Mesothelial cell of epicardium (in vitro differentiated cells): ENCODE measurements at places on chromosomes 11 and 22. TPM values are rescaled to one million over a fixed set of nuclear protein-coding genes. Genes with fewer than 3 reads are reported as not detected.
A peak's percentile ranks its signal among the peaks of the same experiment; 100 is the strongest.

CASP12 gene
- total RNA-seq, result not detected in 3 replicates

OSBP2 gene
- 13.0 to 15.8 TPM (median 15.8 TPM) in 3 replicates for total RNA-seq

- DNase-seq, result no peak
Observed at GRCh38 chr11:79676396-79676795, 235.6 kb upstream of the TENM4 start.

- peak; percentile 59 for DNase-seq
Observed at GRCh38 chr22:20569059-20570058, 61.9 kb downstream of the MED15 start.

- DNase-seq, result no peak
Observed at GRCh38 chr11:16310943-16311342, 45.4 kb downstream of the SOX6 start.

DNA sequence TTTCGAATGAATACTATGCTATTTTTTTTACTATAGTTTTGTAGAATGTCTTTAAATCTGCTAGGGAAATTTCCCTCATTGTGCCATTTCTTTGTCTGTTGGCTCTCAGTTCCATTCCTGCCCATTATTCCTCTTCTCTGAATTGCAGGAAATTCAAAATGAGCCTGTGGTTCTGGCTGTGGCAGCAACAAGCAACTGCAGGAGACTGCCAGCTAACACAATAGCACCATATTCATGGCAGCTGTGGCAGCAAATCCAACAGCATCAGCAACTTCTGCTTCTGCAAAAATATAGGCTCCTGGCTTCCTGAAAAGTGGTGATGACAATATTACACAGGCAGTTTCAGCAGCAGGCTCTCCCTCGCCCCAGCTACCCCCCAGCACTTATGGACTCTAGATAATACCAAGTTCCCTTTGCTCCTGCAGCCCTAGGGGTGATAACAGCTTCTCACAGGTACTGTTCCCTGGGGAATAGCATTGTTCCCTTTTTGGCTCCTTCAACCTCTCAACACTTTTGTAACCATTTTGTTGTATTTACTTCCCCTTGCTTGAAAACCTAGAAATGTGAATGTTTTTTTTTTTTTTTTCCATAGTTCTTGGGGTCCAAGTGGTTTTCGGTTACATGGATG is 9.3 kb downstream of the PATE4 start:
- no peak for DNase-seq

DNA sequence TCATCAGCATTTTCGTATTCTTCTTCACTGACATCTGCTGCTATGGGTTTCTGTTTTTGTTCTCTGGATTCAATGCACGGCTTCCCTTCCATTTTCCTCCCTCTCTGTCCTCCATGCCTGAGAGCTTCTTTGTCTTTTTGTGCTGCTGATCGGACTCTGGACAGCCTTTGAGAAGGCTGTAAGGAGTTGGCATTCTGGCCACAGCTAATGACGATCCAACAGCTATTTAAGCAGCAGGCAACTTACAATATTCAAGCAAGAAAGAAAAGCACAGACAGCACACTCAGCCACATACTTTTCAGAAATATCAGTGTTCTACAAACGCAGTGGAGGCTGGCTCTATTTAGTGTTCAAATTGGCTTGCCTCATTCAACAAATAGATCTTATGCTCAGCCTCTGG is 60.9 kb upstream of the ZC3H12C start:
- no peak for DNase-seq

GRCh38 chr22:35930933-35931332 is 97.7 kb downstream of the RBFOX2 start:
- no peak for DNase-seq
